ENCODE measurements at places on chromosomes 13 and 19. TPM values are rescaled to one million over a fixed set of nuclear protein-coding genes. Genes with fewer than 3 reads are reported as not detected.

DNA sequence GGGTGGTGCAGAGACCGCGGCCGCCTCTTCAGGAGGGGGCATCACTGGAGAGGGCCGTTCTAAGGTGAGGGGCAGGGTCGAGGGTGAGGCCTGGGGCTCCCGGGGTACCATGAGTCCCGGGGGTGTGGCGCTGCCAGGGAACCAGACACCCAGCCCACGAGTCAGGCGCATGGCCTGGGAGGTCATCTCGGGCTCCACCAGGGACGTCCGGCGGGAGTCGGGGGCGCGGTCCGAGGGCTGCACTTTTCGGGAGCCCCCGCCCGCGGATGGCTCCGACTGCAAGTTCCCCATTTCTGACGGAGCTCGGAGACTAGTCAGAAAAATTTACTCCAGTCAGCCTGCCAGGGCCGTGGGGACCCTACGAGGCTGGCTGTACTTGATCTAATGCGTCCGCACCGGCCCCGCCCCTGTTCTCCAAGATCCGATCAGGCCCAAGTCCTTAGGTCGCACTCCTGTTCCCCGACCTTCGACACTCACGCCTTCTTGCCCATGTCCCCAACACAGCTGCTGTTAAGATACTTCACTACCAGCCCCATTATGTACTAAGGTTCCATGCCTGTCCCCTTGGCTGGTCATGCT is 774 bp downstream of the GGN start:
- H3K4me3 ChIP-seq: no peak overlapping the region
- peaks cover 12% of the 10 kb centered on the region for H3K4me1 ChIP-seq
- H3K36me3 ChIP-seq: no peaks in the 10 kb centered on the region
- H3K27me3 ChIP-seq: no peaks in the 10 kb centered on the region

DNA sequence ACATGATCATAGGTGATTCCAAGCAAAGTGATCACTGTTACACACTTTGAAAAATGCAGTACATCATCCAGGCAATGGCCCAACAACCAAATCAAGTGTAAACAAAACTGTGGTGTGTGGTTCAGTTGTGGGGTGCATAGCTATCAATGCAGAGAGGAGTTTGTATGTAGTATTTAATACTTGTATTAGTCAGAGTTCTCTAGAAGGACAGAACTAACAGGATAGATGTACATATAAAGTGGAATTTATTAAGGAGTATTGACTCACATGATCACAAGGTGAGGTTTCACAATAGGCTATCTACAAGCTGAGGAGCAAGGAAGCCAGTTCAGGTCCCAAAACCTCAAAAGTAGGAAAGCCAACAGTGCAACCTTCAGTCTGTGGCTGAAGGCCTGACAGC is 249.3 kb upstream of the HTR2A start:
- DNase-seq: no peak
- H3K27ac ChIP-seq: no peak overlapping the region
- H3K27me3 ChIP-seq: no peaks in the 10 kb centered on the region
- no peak overlapping the region for H3K4me3 ChIP-seq

- no peak overlapping the region for H3K4me3 ChIP-seq
- no peaks in the 10 kb centered on the region for H3K36me3 ChIP-seq
- peak overlapping the region; percentile 62 for H3K27ac ChIP-seq
- H3K4me1 ChIP-seq: peaks cover 56% of the 10 kb centered on the region
- no peak for DNase-seq
- H3K27me3 ChIP-seq: no peaks in the 10 kb centered on the region
These were observed 53.8 kb downstream of the MBNL2 start for GRCh38 chr13:97275776-97276501.

DNA sequence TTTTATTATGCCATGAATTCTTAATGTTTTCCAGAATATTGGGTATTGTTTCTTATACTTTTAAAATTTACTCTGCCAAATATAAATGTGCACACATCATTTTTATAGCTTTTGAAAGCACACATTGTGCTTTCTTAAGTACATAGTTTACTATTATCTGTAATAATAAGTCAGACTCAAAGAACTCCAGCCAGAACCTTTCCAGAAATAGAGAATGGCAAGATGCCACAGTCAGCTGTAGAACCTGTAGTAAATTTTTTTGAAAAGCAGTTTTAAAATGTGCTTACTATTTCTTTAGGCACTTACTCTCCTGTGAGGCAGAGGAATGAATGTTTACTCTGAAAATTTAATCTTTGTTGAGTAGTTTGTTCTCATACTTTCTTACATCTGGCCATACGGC is 1287.1 kb downstream of the PCDH9 start:
- H3K4me1 ChIP-seq: no peaks in the 10 kb centered on the region
- H3K4me3 ChIP-seq: no peak overlapping the region
- no peaks in the 10 kb centered on the region for H3K36me3 ChIP-seq
- H3K27me3 ChIP-seq: no peaks in the 10 kb centered on the region
- H3K27ac ChIP-seq: no peak overlapping the region

DNA sequence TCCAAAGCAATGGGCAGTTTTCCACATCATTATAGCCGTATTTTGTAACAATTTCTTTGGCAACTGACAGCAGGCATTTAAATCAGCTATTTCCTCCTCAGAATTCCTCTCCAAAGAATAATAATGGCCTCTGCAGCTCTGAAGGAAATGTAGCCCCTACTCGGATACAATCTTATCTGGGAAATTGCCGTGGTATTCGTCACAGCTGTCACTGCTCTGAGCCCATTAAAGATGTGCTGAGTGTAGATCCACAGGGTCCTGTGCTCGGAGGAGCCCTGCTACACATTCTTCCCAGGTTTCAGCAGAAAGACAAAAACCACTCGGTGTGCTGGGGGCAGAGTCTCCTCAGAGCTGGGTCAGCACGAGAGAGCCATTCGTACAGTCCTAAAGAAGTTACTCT is 33.1 kb downstream of the MZT1 start:
- H3K4me3 ChIP-seq: no peak overlapping the region
- no peak overlapping the region for H3K27ac ChIP-seq
- no peaks in the 10 kb centered on the region for H3K4me1 ChIP-seq
- no peak for DNase-seq
- no peaks in the 10 kb centered on the region for H3K36me3 ChIP-seq

DNA sequence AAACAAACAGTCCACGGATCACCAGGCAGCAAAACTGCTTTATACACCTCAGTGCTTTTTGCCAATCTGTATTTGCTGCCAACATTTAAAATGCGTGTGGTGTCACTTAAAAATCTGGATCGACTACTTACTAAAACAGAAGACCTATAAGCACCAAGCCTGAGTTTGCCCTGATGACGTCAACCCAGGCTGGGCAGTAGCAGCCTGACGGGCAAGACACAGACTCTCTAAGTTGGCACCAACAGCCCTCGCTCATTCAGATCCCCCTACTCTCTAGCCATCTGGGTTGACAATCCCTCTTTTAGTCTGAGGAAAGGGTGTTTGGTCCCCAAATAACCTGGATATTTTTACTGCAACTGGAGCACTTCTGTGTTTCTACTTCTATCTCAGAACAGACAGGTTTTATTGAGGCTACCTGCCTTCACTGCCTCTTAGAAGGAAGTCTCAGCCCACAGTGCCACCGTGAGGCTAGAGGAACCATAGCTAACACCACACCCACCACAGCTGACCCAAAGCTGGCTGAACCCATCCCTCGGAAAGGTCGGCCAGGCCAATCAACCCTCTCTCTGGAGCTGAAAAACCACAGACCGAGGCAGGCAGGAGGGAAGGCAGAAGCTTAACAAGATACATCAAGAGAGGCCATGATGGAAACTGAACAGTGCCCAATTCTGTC is 6.9 kb downstream of the SUGP2 start:
- H3K27me3 ChIP-seq: no peaks in the 10 kb centered on the region
- peak; percentile 38 for DNase-seq
- no peak overlapping the region for H3K4me3 ChIP-seq
- no peaks in the 10 kb centered on the region for H3K36me3 ChIP-seq

DNA sequence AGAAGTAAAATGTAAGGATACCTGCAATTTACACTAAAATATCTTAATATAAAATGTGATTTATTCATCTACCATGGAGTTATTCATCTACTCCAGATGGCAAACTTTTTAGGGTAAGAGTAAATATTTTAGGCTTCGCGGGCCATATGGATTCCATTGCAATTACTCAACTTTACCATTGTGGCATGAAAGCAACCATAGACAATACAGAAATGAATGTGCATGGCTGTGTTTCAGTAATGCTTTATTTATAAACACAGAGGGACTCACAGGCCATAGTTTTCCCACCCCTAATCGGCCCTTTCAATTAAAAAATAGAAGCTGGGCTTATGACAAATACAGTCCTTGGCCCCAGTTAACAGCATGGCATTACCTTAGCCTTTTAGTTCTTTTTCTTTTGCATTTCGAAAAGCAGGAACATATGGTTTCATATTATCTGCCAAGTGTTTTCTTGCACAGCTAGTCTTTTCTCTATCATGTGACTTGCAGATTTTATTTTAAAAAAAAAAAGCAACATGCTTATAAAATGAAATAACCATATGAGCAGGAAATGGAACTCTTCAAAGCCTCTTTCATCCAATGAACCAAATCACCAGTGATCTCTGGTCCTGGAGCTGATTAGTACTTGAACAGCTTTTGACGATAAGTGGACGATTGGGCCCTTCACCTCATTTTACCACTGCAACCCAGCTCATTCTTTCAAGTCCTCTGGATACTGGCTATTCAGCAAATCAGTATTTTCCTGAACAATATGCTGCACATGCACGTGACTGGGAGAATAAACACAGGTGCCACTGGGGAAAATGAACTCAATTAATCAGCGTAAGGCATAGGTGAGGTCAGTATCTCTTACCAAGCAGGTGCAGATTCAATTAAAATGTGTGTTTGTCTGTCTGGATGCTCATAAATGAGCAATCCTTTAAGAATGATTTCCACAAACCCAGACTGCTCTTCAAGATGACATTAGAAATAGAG is 63.9 kb downstream of the LHFPL6 start:
- H3K4me3 ChIP-seq: no peak overlapping the region
- H3K27me3 ChIP-seq: no peaks in the 10 kb centered on the region
- H3K36me3 ChIP-seq: no peaks in the 10 kb centered on the region
- DNase-seq: no peak

GRCh38 chr13:76917095-76917494 is 30.9 kb upstream of the KCTD12 start:
- H3K4me3 ChIP-seq: no peak overlapping the region
- no peaks in the 10 kb centered on the region for H3K27me3 ChIP-seq
- H3K4me1 ChIP-seq: peaks cover 11% of the 10 kb centered on the region
- no peak for DNase-seq
- no peaks in the 10 kb centered on the region for H3K36me3 ChIP-seq
- peak overlapping the region; percentile 90 for H3K27ac ChIP-seq

- peak overlapping the region; percentile 7 for H3K4me3 ChIP-seq
- no peaks in the 10 kb centered on the region for H3K27me3 ChIP-seq
- peak overlapping the region; percentile 93 for H3K27ac ChIP-seq
- H3K4me1 ChIP-seq: peaks cover 32% of the 10 kb centered on the region
- no peaks in the 10 kb centered on the region for H3K36me3 ChIP-seq
These were observed 18.5 kb downstream of the RFX2 start for GRCh38 chr19:6091771-6092291.

DNA sequence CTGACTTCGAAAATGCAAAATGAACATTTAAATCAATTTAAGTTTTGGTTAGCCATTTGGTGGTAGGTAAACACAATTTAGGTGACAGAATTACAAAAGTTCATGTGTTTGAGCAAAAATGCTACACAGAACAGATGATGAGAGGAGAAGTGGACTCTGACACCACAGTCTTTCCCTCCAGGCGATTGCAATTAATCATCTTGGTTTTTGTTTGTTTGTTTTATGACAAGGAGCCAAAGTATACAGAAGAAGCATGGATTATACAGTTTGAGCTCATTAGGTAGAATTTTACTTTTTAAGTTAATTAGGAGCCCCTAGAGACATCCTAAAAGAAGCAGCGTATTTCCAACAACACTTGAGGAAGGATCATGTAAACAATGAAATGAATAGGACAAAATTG is 49.3 kb upstream of the FREM2 start:
- DNase-seq: no peak
- no peak overlapping the region for H3K4me3 ChIP-seq

DNA sequence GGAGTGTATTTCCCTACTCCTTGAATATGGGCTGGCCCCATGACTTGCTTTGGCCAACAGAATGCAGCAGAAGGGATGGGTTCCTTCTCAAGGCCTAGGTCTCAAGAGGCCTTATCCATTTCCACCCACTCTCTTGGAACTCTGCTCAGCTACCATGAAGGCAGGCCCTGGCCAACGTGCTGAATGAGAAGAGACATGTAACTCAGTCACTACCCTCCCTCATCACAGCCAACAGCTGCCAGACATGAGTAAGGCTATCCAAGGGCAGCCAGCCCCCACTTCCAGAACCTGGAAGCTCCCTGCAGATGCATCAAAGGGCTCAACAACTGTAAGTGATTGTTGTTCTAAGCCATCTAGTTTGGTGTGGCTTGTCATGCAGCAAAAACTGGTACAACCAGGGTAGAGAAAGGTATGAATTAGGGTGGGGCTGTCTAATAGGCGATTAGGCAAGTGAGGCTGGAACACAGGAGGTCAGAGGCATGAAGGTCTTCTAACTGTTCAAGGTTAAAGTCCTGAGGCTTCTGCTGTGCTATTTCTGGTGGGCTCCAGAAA is 1.4 kb upstream of the RASL11A start:
- no peaks in the 10 kb centered on the region for H3K36me3 ChIP-seq
- H3K4me1 ChIP-seq: peaks cover 6% of the 10 kb centered on the region
- H3K27ac ChIP-seq: no peak overlapping the region
- DNase-seq: no peak

- H3K4me1 ChIP-seq: peaks cover 4% of the 10 kb centered on the region
- H3K36me3 ChIP-seq: no peaks in the 10 kb centered on the region
- H3K27ac ChIP-seq: no peak overlapping the region
- no peak for DNase-seq
These were observed 276.7 kb downstream of the SLC7A1 start for GRCh38 chr13:29318741-29319140.

- no peak overlapping the region for H3K4me3 ChIP-seq
- no peaks in the 10 kb centered on the region for H3K27me3 ChIP-seq
- H3K27ac ChIP-seq: peak overlapping the region; percentile 33
- H3K36me3 ChIP-seq: no peaks in the 10 kb centered on the region
- peaks cover 10% of the 10 kb centered on the region for H3K4me1 ChIP-seq
- DNase-seq: peak; percentile 13
These were observed 1527.5 kb upstream of the SLC10A2 start for GRCh38 chr13:104593693-104594092.

DNA sequence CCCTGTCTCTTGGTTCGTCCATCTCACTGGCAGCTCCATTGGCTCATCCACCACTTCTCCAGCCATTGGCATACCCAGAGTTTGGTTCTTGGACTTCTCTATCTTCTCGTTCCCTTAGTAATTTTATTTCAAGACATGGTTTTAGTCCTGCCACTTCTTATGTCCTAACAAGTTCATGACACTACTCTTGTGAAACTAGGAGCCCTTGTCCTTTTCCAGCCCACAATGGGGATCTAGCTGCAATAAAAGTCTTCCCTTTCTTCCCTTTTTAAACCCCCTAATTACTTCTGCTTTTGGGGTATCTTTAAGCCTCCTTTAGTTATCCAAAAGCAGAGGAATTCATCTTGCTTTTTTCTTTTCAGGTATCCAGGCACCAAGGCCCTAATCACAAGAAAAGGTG is 2.9 kb upstream of the RCBTB2 start:
- H3K27ac ChIP-seq: no peak overlapping the region
- no peaks in the 10 kb centered on the region for H3K36me3 ChIP-seq
- DNase-seq: no peak
- H3K4me3 ChIP-seq: no peak overlapping the region
- H3K4me1 ChIP-seq: peaks cover 9% of the 10 kb centered on the region

- peak overlapping the region; percentile 44 for H3K4me3 ChIP-seq
- peaks cover 10% of the 10 kb centered on the region for H3K4me1 ChIP-seq
- no peaks in the 10 kb centered on the region for H3K27me3 ChIP-seq
- H3K27ac ChIP-seq: peak overlapping the region; percentile 97
- DNase-seq: no peak
These were observed 1.0 kb upstream of the CHAMP1 start for GRCh38 chr13:114313061-114313860.

GRCh38 chr13:81929988-81930387 is 1589.1 kb upstream of the SPRY2 start:
- H3K27me3 ChIP-seq: no peaks in the 10 kb centered on the region
- no peak overlapping the region for H3K4me3 ChIP-seq
- peak; percentile 51 for DNase-seq
- H3K4me1 ChIP-seq: no peaks in the 10 kb centered on the region
- H3K36me3 ChIP-seq: no peaks in the 10 kb centered on the region

LRP3 gene
- total RNA-seq: 35.1 TPM

ATP4A gene
- total RNA-seq: 5.0 TPM

All from hepatocyte (in vitro differentiated cells).